Naive thymus-derived CD8-positive, alpha-beta T cell (primary cell): ENCODE measurements at places on chromosomes 3 and 15. TPM values are rescaled to one million over a fixed set of nuclear protein-coding genes. Genes with fewer than 3 reads are reported as not detected.

CFAP161 gene
- not detected for polyA plus RNA-seq

NDN gene
- 0.30 TPM for polyA plus RNA-seq

CYP1A2 gene
- polyA plus RNA-seq: not detected

FANCI gene
- polyA plus RNA-seq: 4.4 TPM

FBXO40 gene
- not detected for polyA plus RNA-seq

ECE2 gene
- not detected for polyA plus RNA-seq

B3GNT5 gene
- not detected for polyA plus RNA-seq

C2CD4A gene
- polyA plus RNA-seq: not detected

ZNF592 gene
- 3.2 TPM for polyA plus RNA-seq

TRIM69 gene
- 29.4 TPM for polyA plus RNA-seq

ACTC1 gene
- polyA plus RNA-seq: not detected

LPP gene
- 7.1 TPM for polyA plus RNA-seq

CLDN18 gene
- polyA plus RNA-seq: not detected

DNAJA4 gene
- 15.6 TPM for polyA plus RNA-seq

SETD2 gene
- polyA plus RNA-seq: 23.4 TPM

COL6A6 gene
- not detected for polyA plus RNA-seq

CLN6 gene
- polyA plus RNA-seq: 2.4 TPM

AMOTL2 gene
- not detected for polyA plus RNA-seq

MYLK gene
- 0.10 TPM for polyA plus RNA-seq

HACD3 gene
- 30.6 TPM for polyA plus RNA-seq

HCLS1 gene
- polyA plus RNA-seq: 402 TPM

LRTM1 gene
- polyA plus RNA-seq: not detected
